AG08396 (cell line): ENCODE measurements at places on chromosomes 5 and 9.

DNA sequence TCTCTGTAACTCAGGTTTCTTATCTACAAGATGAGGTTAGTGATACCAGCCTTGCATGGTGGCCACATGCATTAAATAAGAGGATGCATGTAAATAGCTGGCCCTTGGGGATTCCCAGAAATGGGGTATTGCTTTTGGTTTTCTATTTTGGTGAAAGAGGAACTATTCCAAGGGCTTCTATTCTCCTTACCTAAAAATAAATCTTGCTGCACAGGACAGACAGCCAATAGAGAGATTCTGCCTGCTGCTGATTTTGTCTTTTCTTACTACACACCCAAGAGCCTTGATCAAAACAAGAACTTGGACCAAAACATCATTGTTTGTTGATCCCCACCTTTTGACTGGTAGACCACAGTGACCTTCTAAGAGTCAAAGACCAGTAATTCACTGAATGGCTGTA, 161.8 kb downstream of the PJA2 start:
- no peak for DNase-seq

GRCh38 chr5:60639544-60639943, 60.4 kb downstream of the DEPDC1B start:
- no peak for DNase-seq

- DNase-seq, result peak; percentile 42
These were observed 37.4 kb downstream of the MVB12B start for GRCh38 chr9:126363847-126364671.

DNA sequence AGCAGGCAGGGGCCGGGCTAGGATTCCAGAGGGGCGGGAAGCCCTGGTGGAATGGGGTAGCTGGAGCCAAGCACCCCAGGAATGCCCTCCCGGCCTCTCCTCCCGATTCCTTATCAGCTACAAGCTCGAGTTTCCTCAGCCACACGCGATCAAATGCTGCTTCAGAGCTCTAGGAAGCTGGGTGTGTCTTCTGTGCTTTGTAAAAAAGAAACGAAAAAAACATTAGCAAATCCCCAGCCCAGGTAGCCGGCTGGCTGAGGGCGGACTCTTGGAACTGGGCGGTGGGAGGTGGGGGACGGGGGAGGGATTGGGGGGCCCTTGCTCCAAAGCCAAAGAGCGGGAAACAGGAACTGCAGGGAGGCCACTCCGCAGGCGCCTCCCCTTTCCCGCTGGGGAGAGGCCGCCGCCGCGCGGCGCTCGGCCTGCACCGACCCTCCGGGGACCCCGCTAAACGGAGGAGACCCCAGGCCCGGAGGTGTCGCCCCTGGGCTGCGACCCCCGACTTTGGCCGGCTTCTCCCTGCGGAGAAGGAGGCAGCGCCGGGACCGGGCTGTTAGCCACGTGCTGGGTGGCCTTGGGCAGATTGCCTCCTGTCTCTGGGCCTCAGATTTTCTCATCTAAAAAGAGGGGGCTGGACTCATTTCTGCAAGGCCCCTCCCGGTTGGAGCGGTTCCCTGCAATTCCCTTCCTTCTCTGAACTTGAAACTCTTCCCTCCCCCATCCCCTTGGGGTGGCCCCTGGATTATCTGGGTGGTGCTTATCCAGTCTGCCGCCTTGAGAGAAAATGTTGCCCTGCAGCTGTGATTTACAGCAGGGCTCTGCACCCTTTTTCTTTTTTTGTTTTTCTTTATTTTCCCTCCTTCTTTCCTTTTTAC, 40.9 kb upstream of the FABP6 start:
- DNase-seq, result peak; percentile 81

- no peak for DNase-seq
These were observed 70.7 kb downstream of the DAPK1 start for GRCh38 chr9:87568401-87568800.

DNA sequence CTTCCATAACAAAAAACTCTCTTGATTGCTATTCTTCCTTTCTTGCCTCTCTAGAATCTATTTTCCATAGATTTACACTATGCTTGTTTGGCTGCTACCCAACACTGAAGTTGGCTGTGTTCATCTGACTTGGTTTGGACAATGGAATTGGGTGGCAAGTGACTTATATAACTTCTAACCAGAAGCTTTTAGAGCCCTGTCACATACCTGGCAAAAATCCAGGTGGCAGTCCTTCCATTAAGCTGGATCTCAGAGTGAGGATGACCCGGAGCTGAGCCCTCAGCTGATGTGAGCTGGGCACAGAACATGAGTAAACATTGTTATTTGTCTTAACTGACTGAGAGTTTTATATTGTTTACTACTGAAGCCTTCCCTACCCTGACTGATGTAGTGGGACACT, 225.7 kb downstream of the TLR4 start:
- DNase-seq, result no peak

DNA sequence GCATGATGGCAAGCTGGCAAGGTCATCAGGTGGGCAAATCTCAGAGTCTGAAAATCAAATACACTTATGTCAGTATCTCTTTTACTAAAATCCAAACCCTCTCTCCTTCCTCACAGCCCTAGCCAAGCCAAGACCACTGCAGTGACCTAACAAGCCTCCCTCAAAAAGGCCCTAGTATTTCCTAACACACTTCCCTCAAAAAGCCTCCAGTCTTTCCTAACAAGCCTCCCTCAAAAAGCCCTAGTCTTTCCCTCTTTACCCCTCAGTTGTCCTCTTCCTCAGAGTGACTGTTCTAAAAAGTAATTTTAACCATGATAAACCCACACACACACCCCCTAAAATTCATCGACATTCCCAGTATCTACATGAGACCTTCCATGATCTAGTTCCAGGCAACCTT, 140.0 kb downstream of the CDK5RAP2 start:
- no peak for DNase-seq
